IPS DF 19.7 (cell line): ENCODE measurements at places on chromosomes 11 and 22.

GRCh38 chr22:23305922-23306374 lies 125.6 kb downstream of the BCR start:
- DNase-seq = no peak

GRCh38 chr11:8705146-8705545 lies 22.6 kb downstream of the RPL27A start:
- no peak for DNase-seq

DNA sequence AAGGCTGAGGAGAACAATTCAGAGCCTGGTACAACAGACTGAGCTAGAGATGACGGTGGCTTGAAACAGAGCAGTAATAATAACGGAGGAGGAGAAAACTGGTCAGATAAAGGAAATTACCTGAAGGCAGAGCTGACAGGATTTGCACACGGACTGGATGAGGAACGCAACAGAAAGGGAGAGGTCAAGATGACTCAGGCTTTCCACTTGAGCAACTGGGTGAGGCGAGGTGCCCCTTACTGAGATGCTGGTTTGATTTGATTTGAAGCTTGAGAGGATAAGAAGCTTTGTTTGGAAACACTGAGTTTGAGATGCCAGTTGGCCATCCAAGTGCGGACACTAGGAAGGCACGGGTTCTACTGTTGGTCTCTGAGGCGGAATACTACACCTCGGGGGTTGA lies 35.4 kb upstream of the NRIP3 start:
- DNase-seq = no peak

- DNase-seq = no peak
Measured at GRCh38 chr22:44279069-44279360, 33.7 kb downstream of the SHISAL1 start.

DNA sequence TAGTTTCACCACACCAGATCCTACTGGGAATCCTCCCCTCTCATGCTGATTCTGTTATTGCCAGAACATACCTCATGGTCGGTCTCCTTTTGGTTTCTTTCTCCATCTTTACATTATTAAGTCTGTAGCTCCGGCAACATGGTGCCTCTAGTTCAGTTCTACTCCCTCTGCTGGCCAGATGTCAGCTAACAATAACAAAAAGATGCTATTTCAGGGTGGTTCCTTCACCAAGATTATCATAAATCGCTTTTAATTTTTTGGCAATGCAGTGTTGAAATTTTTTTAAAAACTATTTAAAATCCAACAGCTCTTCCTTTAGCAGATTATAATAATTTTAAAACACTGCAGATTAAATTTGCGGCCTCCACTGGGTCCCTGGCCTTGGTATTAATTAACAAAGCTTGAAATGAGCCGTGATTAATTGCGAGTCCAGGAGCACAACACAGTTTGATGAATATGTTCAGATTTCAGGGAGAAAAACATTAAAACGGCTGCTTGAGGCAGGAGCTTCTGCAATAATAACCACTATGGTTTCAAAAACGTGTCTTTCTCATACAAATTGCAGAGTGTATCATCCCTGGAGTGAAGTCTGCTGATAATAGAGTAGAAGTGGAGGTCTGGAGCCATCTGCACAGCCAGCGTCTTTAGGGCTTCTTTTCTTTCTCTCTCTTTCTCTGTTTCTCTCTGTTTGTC lies 492.9 kb upstream of the KIRREL3 start:
- no peak for DNase-seq

GRCh38 chr11:79575701-79576100 lies 134.9 kb upstream of the TENM4 start:
- DNase-seq = no peak

DNA sequence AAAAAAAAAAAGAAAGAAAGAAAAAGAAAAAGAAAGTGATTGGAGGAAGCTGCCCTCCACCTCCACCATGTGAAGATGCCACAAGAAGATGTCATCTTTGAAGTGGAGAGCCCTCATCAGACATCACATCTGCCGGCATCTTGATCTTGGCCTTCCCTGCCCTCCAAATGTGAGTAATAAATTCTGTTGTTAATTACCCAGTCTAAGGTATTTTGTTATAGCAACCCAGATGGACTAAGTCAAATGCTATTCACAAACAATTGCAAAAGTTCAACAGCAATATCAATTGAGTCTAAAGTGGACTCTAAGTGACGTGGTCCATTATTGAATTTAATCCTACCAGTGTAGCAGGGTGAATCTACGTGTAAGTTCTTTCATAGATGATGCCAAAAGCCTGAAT lies 55.9 kb upstream of the NUP160 start:
- no peak for DNase-seq

DNA sequence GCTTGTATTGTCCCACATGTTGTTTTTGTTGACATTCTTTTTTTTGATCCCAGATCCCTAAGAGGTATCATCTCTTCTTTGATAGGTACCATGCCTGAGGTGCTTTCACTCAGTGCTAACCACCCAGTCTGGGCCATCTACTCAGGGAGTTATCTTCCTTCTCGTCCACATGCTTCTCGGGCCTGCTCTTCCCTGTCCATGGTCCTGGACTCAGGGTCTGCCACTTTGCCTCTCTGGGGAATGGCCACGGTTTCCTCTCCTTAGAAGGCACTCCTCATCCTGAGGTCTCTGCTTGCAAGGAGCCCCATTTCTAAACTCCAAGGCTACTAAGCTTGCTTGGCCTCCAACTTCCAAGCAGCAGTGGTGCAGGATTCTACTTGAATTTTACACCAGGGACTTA lies 227.0 kb upstream of the NCAM1 start:
- peak; percentile 3 for DNase-seq

GRCh38 chr22:48536541-48537342 lies 1290.9 kb downstream of the BRD1 start:
- DNase-seq = no peak

- peak; percentile 69 for DNase-seq
Measured at GRCh38 chr11:82867495-82868082, 32.6 kb downstream of the PRCP start.

DNA sequence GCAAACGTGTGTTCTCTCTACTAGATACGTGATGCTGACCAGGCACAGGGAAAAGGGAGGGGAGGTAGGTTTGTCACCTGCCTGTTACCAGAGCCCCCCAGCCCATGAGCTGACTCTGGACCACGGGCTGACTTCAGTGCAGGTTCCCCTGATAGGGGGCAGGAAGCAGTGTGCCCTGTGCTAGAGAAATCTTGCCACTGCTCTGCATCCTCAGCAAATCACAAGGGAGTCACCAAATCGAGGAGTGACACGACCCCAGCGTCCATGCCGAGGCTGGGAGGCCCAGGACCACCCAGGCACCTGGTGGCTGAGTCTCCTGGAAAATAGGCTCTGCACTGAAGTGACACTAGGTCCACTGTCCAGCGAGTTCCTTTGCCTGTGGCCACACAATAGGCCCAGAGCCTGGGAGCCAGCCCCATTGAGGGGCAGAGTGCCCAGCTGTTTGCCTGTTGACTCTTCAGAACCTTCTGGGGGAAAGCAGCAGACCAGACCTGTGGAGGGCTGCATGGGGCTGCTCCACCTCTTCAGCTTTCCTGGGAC lies 99.3 kb downstream of the CTTN start:
- DNase-seq = no peak

DNA sequence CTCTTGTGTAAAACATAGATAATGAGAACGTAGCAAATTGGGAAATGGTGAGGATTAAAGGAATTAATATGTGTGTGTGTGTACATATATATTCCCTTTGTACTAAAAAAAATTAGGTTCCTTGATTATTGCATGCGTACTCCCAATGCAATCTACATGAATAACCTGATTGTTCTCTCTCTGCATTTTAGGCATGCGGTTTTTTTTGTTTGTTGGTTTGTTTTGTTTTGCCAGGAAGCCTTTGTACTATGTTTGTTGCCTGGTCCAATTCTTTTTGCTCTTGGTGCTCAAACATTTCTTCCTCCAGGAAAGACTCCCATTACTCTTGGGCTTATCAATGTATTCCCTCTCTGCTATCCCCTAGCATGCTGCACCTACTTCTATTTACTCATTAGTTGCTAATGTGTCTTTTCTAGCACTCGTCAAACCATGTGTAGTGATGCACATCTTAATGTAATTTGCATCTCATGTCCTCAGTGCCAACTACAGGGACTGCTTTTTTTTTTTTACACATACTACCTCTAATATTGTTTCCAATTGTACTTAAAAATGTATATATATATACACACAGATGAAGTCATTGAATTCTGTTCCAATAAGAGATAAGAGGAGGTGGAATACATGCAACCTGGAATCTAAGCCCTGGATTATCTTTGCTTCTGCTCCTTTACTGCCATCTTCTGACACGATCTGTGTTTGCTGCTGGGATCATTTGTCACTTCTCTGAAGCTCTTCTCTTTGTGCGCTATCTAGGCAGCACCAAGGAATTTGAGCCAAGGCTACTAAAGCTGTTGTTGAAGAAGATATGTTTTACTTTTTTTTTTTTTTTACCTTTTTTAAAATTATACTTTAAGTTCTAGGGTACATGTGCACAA lies 197.2 kb upstream of the ANO3 start:
- peak; percentile 15 for DNase-seq

DNA sequence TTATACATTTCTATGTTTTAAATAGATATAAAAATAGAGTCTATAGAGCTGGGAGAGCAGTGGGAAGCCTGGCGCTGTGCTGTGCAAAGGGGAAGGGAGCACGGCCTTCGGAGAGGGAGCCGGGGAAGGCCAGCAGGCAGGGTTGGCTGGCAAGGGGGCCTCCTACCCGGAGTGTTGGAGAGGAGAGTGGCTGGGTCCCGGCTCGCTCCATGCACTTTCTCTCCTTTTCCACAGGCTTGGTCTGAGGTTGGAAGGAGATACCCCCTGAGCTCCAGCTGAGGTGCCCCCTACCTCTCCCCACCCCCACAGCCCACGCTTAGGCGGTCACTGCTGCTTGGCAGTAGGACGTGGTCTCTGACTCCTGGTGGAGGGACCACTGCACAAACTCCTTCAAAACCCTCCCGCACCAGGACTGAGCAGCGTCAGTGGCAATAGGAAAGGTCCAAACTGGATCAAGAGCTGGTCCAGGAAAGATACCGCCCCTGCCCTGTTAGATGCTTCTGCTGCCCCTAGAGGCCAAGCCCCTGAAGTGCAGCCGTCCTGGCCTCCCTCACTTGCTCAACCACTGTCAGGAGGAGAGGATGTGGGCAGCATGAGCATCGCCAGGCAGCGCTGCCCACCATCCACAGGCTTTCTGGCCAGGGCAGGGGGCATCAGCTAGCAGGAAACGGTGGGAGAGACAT lies 52.9 kb downstream of the SYT13 start:
- no peak for DNase-seq

GRCh38 chr11:122331079-122331478 lies 215.1 kb upstream of the BLID start:
- DNase-seq = no peak

DNA sequence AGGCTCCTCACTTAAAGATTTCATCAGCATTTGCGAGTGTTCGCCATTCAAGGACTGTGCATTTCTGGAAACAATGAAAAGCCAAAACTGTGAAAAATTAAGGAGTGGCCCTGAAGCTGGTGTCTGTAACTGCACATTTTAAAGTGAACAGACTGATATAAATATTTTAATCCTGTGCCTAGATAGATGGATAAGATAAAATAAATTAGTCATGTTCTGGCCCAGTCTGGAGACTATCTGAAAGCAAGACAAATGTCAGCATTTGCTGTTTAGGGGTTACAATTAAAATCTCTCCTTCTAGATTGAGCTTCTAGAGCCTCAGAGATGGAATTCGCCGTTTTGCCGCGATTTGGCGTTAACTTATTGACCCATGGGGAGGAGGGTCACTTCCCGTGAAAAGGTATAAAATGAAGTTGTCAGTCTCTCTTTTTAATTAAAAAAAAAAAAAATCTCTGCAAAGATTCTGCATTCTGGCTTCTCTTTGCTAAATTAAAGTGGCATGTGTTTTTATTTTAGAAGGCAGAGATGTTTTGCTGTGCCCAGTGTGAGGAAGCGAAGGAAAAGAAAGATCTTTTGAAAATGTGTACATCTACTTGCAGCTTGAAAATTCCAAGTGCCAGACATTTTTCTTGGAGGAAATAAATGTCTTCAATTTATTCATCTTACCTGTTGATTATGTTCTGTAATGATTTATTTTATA lies 79.7 kb upstream of the WNT7B start:
- no peak for DNase-seq

GRCh38 chr11:120746376-120746775 lies 234.8 kb downstream of the GRIK4 start:
- no peak for DNase-seq

- no peak for DNase-seq
Measured at GRCh38 chr22:24107661-24108060, 73.6 kb upstream of the SUSD2 start.
